ENCODE measurements at places on chromosomes 1 and 21.

GRCh38 chr1:110235834-110236682, 25.9 kb downstream of the KCNC4 start:
- peak; percentile 74 for DNase-seq

- no peak for DNase-seq
Measured at GRCh38 chr1:163596541-163597258, 274.9 kb downstream of the NUF2 start.

- DNase-seq = no peak
Measured at GRCh38 chr1:112518186-112518585, 9.4 kb downstream of the WNT2B start.

DNA sequence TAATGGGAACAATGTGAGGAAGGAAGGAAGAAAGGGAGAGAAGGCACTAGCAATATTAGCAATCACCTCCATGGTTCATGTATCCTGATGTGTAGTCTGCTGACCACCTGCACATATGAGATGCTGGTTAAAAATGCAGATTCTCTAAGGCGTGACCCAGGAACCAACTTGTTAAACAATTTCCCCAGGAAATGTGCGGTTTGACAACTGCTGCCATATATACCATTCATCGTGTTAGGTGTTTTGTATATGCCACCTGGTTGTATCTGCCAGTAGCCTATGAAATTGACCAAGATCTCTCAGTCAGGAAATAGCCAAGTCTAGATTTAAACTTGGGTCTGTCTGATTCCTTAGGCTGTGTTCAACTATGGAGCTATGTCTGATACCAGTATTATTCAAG, 4.1 kb downstream of the SEMA4A start:
- no peak for DNase-seq

DNA sequence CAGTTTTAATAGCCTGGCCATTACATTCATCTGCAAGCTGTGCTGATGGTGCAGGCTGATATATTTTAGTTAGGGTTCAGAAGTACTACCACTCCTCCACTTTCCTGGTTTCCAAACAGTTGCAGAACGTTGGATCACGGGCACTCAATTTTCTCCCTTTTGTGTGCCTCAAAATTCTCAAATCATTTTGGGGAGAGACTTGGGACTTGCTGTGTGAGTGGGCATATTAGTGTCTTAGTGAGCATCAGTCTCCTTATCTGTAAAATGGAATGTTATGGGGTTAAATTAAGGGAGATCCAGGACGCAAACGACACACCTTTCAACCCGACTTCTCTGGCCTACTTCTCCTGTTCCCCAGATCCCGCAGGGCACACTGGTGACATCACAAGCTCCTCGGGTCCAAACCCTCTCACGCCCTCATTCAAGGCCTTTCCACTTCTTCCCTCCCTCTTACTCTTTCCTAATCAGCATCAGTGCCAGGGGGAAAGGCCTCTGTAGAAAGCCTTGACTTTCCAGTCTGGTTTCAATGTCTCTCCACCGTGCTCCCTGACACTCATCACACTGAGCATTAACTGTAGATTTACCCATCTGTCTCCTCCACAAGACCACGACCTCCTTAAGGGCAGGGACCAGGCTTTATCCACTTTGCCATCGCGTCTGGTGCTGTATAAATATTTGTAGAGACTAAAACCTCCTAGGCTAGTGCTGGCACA, 1.2 kb downstream of the PIGP start:
- peak; percentile 74 for DNase-seq

DNA sequence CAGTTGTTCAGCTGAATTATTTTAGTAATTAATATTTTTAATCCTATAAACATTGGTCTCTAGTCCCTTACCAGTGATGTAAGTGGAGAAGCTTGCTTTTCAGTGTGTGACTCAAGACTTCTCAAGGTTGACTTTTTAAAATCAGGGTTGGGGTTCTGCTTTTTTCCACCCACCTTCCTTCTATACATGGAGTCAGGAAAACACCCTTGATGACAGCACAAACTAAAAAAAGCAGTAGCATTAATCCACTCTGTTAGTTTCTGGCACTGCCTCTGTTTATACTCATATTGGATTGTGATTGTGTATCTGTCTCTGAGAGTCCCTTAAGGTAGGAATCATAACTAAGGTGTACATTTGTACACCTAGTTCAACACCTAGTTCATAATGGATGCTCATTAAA, 8.3 kb upstream of the PLEKHO1 start:
- no peak for DNase-seq

DNA sequence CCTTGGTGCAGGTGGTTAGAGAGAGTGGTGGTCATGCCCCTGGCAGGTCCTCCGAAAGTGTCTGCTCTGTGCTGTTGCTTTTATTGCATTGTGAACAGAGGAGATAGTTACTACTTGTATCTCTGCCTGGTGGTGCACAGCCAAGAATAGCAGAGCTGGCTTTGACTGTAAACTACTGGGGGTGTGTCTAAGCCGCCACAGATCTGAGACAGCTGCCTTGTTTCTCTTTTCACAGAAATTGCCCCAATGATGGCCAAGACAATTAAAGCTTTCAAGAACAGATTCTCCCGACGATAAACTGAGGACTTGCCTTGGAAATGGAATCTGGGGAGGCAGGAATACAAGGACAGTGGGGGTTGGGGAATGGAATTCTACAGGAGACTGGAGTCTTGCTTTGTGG, 16.0 kb downstream of the ELOA start:
- DNase-seq = no peak

DNA sequence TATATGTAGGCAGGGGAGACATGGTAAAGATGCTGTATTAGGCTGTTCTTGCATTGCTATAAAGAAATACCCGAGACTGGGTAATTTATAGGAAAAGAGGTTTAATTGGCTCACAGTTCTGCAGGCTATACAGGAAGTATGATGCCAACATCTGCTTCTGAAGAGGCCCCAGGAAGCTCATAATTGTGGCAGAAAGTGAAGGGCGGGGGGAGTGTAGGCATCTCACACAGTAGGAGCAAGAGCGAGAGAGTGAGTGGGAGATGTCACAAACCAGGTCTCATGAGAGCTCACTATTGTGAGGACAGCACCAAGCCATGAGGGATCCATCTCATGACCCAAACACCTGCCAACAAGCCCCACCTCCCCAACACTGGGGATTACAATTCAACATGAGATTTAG, 21.1 kb downstream of the MAN1A2 start:
- no peak for DNase-seq

GRCh38 chr1:113057006-113057405, 16.0 kb upstream of the LRIG2 start:
- no peak for DNase-seq

GRCh38 chr1:243996223-243996622, 54.9 kb upstream of the ZBTB18 start:
- no peak for DNase-seq

DNA sequence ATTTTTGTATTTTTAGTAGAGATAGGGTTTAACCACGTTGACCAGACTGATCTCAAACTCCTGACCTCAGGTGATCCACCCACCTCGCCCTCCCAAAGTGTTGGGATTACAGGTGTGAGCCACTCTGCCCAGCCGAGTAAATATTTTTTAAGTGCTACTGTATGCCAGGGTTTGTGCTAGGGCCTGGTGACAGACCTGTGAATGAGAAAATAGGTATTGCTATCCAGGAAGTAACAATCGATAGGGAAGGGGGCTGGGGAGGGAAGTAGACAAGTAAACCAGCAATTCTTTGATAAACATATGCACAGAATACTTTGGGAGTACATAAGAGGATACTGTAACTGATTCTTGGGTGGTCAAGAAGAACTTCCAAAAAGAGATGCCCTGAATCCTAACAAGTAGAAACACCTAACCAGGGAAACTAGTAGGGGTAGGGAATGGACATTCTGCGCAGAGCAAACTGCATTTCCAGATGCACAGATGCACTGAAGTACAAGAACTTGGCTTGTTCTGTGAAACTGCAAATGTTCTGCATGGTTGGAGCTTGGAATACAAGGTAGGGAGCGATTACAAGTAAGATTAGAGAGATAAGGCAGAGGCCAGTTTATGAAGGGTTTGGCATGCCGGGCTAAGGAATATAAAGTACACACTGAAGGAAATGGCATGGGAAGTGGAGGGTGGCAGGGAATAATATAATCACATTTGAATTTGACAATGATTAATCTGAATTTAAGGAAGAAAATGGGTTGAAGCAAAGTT, 19.0 kb upstream of the DOCK7 start:
- DNase-seq = no peak

DNA sequence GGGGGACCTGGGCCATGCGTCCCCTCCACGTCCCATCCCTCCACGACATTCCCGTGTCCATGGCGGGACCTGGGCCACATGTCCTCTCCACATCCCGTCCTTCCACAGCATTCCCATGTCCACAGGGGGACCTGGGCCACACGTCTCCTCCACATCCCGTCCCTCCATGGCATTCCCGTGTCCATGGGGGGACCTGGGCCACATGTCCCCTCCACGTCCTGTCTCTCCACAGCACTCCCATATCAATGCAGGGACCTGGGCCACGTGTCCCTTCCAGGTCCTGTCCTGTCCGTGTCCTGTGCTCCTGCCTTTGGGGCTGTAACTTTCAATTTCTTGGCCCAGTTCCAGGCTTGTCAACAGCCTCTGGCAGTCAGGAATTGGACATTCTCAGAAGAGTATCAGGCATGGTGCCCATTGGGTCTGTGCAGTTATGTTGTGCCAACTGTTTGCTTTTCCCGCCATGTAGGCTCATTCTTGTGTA, 47.1 kb downstream of the WNT9A start:
- no peak for DNase-seq

GRCh38 chr1:5507340-5507739, 484.9 kb downstream of the NPHP4 start:
- DNase-seq = no peak

DNA sequence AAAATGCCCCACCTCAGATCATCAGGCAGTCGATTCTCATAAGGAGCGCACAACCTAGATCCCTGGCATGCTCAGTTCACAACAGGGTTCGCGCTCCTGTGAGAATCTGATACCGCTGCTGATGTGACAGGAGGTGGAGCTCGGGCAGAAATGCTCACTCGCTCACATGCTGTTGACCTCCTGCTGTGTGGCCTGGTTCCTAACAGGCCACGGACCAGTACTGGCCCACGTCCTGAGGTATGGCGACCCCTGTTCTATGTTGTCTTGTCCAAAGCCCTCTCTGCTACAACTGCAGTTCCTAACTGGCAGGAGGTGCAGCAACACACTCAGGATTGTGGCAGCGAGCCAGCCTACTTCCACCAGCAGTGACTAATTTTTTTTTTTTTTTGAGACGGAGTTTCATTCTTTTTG, 70.6 kb downstream of the CLSTN1 start:
- peak; percentile 54 for DNase-seq

DNA sequence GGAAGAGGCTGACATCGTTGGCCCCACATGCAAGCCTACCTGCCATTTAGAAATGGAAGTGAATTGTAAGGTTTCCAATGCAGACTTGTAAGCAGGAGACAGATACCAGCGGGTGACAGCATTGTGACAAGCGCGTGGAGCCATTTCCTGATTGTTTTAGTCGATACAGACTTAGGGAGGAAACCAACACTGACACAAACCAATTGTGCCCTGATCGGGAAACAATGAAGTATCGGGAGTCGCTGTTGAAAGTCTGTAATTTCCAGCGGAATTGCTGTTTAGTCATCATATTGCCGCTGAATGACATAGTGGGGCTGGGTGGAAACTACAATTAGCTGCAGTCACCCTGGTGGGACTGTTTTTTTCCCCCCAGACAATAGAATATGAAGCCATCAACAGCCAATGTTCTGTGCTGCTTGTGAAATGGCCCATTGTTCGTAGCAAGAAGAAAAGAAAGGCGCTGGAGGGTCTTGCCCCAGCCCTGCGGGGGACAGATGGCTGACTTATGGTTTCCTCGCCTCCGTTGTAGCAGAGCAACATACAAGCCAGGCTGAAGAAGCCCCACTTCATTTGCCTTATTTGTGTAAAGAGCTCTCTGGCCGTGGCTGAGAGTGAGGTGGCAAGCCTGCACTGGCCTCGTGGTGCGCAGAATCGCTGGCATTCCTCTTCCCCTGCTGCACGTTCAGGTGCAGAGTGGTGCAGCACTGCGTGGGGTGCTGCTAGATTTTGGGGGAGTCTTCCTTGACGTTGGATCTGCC, 462.7 kb downstream of the CAMTA1 start:
- no peak for DNase-seq

- no peak for DNase-seq
Measured at GRCh38 chr1:235421751-235422150, 54.5 kb downstream of the TBCE start.

DNA sequence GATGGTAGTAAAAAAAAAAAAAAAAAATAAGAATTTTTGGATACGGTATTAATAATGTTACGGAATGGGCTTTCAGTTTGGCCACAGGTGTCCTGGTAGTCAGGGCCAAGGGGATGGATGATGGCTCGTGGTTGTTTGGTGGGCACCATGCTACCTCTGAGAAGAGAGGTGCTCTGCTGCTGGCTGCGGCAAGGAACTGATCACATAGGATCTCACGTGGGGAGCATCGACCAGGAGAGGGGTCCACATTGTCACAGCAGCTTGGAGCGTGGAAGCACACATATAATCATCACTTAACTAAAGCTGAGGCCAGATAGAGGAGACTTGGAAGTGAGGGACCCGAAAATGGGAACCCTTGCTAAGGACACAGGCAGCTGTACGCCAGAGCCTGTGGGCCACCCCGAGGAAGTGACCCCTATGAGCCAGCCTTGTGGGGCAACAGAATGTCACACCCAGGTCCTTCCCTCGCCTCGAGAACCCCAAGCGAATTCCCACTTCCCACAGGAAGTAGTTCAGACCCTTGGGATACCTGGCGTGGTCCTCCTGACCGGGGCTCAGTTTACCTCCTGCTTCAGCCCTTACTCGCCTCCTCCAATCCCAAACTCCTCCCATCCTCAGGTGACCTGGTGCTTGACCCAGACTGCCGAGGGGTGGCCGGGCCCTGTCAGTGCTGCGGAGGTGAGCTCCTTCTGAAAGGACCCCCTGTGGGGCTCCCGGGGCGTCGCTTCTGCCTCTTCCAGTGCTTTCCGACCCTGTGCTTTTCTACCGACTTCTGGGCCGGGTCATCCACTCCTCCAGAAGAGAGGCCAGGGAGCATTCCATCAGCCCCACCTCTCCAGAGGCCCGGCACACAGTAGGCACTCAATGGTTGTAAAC, 222.0 kb downstream of the CAMTA1 start:
- DNase-seq = no peak

DNA sequence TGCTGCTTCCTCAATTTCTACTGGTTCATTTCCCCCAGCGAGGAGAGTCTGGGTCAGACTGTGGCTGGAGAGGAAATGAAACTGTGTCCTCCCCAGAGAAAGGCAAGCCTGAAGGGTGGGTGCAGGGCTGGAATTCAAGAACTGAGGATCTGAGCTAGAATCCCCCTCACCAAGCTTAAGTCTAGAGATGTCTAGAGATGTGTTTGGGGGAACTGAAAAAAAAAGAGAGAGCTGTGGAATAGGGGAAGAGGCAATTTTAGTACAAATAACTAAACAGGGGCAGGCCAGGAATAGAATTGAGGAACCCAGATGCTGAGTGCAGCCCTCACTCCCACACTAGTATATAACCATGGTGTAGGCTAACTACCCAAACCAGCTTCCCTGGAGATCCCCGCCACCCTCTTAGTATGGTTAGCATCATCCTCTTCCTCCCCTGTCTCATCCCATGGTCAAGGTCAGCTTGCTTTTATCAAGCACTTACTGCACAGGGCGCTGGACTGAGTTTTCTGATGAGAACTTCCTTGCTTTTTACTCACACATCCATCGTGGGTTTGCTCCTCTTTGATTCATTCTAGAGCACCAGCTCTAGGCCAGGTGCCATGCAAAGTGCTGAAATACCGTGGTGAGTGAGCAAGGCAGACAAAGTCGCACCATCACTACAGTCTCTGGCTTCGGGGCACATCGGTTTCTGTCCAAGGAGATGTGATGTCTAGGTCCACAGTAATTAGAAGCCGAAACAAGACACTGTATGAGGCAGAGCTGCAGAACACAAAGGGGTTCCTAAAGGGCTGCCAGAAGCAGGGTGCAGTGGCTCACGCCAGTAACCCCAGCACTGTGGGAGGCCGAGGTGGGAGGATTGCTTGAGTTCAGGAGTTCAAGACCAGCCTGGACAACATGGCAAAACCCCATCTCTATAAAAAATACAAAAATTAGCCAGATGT, 112.9 kb upstream of the IPO9 start:
- DNase-seq = no peak
